ENCODE measurements at places on chromosomes 16 and 17. TPM values are rescaled to one million over a fixed set of nuclear protein-coding genes. Genes with fewer than 3 reads are reported as not detected.

TEX14 gene
- polyA plus RNA-seq = 1.2 TPM

ZFP1 gene
- polyA plus RNA-seq = 26.9 TPM

ARHGAP44 gene
- 8.3 TPM for polyA plus RNA-seq

SDK2 gene
- 8.9 TPM for polyA plus RNA-seq

C16orf96 gene
- polyA plus RNA-seq = 0.27 TPM

RAB26 gene
- polyA plus RNA-seq = 2.0 TPM

Measured in right renal pelvis (tissue), 4 donors.